Activated gamma-delta T cell (primary cell): ENCODE measurements at places on chromosomes 1 and 21.

DNA sequence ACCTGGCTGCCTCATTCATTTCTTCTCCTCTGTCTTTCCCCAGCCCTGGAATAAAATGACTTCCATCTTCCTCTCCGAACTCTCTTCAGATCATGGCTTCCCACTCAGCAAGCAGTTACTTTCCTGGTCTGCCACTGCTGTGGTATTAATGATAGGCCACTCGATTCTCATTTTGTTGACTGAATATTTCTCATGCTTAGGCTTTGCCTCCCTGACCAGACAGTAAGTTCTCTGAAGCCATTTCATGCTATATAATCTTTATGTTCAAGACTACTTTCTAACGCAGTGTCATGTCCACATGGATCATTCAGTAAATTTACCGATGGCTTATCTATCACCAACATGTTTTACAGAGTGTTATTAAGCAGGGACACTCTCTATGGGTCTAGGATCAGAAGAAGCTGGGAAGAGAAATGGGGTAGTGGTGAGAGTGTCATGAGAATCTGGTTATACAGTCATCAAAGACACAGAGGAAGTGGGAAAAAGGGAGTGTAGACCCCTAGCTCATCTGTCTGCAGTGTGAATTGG is 20.6 kb downstream of the RUNX1 start:
- DNase-seq, result no peak

- DNase-seq, result no peak
These were observed 20.6 kb downstream of the EGLN1 start for GRCh38 chr1:231401478-231401877.

GRCh38 chr1:18989176-18989799 is 32.8 kb upstream of the IFFO2 start:
- DNase-seq, result no peak

- no peak for DNase-seq
These were observed 13.5 kb downstream of the VANGL1 start for GRCh38 chr1:115655306-115655663.

- DNase-seq, result no peak
These were observed 18.8 kb downstream of the RNF220 start for GRCh38 chr1:44423591-44424537.

DNA sequence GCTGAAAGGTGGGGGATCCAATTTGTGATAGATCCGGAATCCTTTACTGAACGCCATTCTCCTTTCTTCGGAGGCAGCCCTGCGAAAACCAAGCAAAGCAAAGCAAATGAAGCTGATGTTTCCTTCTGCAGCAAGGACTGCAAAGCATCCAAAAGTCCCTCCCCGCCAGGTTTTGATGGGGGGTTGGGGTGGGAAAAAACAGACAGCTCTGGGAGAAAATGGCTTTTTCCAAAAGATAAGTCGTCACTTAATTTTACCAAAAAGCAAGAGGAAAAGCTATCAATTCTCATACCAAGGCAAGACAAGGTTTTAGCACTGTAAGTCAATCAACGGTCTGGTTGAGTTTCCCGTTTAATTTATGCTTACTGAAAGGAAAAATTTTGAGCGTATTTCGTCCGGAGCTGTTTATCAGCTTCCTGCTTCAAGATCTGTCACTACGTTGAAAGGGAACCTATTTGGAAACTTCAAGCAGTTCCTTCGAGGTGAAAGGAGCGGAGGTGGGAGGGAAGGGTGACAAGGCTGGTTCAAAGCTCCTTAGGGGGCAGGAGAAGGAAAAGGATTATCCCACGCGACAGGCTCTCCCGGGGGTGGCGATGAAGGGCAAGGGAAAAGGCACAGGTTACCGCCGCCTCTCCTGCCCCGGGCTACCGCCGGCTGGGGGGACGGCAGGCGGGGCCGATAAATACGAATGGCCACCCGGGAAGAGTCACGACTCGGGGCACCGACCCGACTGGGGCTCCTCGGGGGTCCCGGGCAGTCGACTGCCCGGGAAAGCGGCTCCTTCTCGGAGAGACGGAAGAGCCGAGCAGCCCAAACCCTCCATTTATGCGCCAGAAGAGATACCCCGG is 750 bp downstream of the SYNJ1 start:
- DNase-seq, result no peak

DNA sequence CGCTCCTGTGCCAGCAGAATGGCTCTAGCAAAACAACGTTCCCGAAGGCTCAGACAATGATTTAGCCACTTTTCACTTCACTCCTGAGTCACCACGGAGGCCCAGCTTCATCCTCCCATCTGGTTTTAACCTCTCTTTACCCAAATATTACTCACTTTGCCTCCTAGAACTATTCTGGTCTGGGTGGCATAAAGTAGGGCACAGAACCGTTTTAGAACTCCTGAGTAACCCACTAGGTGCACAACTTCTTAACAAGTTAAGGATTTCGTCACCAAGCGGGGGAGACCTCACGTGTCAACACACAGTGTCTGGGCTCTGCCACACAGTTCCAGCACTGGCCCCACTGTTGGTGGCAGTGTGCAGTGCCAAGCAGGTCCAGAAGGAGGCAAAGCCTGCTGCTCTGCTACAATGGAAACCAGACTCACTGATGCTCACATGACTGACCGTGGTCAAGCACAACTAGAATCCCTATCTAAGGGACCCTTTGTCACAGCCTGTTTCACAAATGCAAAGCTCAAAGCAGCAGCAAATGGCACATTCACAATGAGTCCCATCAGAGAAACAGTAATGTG is 121.7 kb downstream of the SIPA1L2 start:
- no peak for DNase-seq

DNA sequence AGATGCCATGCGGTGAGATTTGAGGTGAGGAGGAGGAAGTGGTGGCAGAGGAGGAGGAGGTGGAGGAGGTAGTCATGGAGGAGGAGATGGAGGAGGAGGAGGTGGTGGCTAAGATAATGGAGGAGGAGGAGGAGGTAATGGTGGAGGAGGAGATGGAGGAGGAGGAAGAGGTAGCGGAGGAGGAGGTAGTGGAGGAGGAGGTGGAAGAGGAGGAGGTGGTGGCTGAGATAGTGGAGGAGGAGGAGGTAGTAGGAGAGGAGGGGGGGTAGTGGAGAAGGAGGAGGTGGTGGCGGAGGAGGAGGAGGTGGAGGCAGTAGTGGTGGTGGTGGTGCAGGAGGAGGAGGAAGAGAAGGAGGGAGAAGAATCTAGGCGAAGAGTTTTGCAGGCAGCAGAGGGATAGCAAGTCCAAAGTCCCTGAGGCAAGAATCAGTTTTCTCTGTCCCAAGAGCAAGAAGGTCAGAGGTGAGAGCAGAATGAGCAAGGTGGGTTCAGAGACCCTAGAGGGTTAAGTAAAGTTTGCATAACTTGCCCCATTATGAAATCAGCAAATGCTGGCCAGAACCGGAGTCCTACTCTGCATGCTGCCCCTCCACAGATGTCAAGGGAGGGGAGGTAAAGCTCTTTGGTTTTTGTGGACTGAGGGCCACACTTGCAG is 38.9 kb upstream of the GNPAT start:
- no peak for DNase-seq

- no peak for DNase-seq
These were observed 108.2 kb downstream of the GALNT2 start for GRCh38 chr1:230175163-230175747.

GRCh38 chr1:211613108-211613947 is 34.4 kb upstream of the SLC30A1 start:
- DNase-seq, result no peak

DNA sequence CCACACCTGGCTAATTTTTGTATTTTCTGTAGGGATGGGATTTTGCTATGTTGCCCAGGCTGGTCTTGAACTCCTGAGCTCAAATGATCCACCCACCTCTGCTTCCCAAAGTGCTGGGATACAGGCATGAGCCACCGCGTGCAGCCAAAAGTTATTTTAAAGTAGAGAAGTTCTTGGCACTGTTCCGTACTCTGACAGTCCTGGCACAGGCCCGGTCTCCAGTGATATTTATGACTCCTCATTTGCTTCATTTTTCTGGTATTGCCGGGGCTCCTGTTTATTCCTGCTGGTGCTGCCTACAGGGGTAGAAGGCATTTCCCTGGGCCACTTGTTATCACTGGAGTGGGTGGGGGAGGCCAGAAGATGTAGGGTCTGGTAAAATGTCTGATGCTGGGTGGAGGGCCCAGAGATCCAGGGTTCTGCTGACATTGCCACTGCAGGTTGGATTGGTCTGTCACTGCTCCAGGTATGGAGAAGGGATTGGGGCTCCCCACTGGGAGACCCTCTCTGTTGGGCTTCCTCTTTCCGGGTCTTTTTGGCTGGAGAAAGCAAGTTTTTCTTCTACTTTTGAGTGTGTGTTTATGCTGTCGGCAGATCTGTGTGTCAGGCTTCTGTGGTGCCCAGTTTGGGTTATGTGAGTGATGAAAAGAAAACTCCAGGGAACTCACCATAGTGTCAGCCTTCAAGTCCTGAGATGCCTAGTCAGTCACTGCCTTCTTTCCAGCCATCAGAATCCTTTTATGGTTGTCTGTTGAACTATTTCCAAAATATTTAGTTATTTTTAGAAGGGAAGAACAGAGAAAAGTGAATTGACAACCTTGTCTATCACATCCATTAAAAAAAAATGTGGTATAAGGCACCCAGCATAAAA is 4.5 kb downstream of the MROH7 start:
- DNase-seq, result no peak

GRCh38 chr1:232328486-232329102 is 301.3 kb downstream of the SIPA1L2 start:
- no peak for DNase-seq

GRCh38 chr1:201310986-201311355 is 27.7 kb downstream of the PKP1 start:
- no peak for DNase-seq

DNA sequence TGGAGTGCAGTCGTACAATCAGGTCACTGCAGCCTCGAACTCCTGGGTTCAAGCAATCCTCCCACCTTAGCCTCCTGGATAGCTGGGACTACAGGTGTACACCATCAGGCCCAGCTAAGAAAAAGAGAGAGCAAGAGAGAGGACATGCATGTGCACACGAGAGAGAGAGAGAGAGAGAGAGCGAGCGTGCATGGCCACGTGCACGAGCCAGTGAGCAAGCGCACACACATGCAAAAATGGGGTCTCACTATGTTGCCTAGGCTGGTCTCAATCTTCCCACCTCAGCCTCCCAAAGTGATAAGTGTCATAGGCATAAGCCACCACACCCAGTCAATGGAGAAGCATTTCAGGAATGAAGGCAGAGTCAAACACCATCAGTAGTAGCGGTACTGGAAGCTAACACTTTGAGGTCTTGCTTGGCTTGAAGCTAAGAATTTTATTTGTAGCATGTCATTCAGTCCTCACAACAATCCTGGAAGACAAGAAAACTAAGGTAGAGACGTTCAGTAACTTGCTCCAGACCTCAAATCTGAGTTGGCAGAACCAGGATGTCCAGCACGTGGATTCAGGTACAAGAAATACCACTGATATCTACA is 14.5 kb downstream of the GNB1 start:
- no peak for DNase-seq

- no peak for DNase-seq
These were observed 5.9 kb downstream of the ANKRD13C start for GRCh38 chr1:70348399-70349165.

GRCh38 chr1:110872745-110873720 is at the start of gene CD53:
TSS of gene CD53 (plus strand) at chr1:110873148. CDS start at chr1:110891409, 18,261 bp downstream.
- no peak for DNase-seq

GRCh38 chr21:32914424-32915039 is 111.2 kb upstream of the OLIG2 start:
- DNase-seq, result no peak
